PC-9 (cell line): ENCODE measurements at places on chromosomes 2 and 18.

- DNase-seq = no peak
Observed at GRCh38 chr2:151669585-151670081, 64.6 kb downstream of the NEB start.

DNA sequence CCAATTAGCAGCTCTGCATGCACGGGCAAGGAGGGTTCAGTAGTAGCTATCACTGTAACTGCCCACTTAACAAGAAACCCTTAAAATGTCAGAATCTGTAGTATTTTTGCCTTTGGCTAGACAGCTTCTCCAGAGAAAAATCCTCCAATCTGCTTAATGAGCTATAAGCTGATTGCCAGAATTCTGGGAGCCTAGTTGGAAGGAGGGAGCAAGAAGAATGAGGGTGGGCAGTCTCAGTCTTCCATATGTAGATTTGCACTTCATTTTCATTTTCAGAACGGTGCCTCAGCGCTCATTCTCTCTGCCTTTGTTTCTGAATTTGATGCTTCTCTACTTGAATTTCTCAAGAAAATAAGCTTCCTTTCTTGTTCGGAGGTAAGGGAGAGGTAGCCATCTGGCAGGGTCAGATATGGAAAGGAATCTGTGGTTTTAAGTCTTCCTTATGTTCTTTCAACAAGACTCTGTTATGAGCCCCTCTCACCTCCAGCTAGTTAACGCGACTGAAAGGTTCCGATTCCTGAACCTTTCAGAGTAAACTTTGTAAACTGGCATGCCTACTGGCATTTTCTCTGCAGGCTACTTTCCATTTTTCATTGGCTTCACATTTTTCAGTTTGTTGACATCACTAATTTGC is 53.5 kb downstream of the HNRNPLL start:
- DNase-seq = no peak

DNA sequence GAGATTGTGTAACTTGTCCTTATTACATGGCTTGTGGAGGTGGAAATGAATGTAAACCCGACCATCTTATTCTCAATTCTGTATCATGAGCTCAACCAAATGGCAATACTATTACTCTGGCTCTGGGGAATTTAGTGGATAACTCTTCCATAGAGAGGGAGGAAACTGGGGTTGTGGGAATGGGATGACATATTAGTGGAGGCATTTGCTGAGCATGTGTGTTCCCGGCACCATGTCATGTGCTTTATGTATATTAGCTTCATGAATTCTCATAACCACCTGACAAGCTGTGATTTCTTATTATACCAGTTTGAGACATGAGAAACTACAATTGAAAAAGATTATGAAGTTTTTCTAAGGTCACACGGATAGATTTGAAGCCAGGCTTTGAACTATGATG is 112.8 kb upstream of the TMEFF2 start:
- DNase-seq = no peak

GRCh38 chr2:117851969-117852368 is 37.5 kb downstream of the DDX18 start:
- no peak for DNase-seq

GRCh38 chr18:28175930-28176697 is 816 bp downstream of the CDH2 start:
- DNase-seq = no peak

DNA sequence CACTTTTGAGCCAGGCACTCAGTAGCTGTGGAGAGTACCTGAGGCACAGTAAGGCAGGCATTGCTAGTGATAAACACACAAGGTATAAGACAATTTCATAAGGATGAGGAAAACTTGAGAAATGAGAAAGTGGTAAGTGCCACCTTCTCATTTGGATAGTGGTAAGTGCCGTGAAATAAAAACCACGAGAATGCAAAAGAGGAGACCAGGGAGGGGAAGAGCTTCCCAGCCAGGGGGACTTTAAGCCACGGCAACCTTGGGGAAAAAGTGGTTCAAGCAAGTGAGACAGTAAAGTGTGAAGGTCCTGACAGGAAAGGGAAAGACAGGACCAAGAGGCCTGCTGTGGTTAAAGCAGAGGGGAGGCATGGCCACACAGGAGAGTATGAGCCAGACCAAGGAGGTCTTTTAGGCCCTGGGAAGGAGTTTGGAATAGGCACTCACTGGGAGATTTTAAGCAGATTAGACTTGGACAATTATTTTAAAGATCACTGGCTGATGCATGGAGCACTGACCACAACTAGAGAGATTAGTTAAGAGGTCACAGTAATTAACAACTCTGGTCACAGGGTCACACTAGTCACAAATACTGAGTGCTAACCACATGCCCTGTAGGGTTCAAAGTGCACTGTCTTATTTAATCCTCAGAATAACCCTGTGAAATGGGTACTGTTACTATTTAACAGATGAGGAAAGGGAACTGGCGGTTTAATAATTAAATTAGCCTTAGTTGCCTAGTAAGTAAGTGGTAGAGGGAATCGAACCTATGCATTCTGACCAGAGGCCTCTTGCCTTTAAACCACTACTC is 50.1 kb downstream of the THOC1 start:
- no peak for DNase-seq

DNA sequence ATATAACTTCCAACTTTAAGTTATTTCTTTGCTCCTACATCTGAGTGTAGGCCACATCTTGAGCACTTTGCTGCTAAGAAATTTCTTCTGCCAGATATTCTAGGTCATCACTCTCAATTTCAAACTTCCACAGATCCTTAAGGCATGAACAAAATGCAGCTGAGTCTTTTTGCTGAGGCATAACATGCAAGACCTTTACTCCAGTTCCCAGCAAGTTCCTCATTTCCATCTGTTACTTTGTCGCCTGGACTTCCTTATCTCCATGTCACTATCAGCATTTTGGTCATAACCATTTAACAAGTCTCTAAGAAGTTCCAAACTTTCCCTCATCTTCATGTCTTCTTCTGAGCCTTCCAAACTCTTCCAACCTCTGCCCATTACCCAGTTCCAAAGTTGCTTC is 1077.3 kb upstream of the TMEFF2 start:
- DNase-seq = no peak

GRCh38 chr2:671787-672605 is 5.2 kb downstream of the TMEM18 start:
- no peak for DNase-seq

GRCh38 chr2:163794635-163795034 is 58.8 kb upstream of the FIGN start:
- no peak for DNase-seq

DNA sequence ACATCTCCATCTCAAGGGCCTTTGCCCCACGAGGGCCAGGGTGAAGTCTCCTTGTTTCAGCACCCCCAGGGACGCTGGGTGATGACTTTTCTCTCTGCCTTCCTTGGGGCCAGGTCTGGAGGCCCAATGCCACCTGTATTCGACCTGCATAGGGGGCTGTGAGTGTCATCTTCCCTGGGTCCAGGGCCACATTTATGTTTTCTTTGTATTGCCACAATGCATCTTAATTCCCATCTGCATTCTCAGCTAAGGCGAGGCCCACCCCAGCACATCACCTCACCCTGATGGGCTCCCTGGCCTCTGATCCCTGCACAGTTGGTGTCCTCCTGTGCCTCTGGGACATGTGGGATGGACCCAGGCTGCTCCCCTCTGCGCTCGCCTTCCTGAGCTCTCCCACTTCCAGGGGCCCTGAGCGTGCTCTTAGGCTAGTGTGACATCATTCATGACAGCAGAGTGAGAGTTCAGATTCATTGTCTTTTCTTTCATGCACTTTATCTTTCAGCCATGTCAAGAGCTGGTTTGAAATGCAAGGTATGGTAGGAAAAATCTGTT is 122.0 kb upstream of the COPS8 start:
- DNase-seq = no peak

DNA sequence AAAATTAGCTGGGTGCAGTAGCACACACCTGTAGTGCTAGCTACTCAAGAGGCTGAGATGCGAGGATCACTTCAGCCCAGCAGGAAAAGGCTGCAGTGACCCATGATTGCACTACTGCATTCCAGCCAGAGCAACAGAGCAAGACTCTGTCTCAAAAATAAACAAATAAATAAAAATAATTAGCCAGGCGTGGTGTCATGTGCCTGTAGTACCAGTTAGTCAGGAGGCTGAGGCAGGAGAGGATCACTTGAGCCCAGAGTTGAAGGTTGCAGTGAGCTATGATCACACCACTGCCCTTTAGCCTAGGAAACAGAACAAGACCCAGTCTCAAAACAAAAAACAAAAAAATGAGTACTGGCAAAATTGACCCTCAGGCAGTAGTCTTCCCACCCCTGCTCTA is 61.9 kb upstream of the PPP1CB start:
- peak; percentile 57 for DNase-seq

GRCh38 chr18:10977042-10977441 is 172.3 kb downstream of the PIEZO2 start:
- no peak for DNase-seq

DNA sequence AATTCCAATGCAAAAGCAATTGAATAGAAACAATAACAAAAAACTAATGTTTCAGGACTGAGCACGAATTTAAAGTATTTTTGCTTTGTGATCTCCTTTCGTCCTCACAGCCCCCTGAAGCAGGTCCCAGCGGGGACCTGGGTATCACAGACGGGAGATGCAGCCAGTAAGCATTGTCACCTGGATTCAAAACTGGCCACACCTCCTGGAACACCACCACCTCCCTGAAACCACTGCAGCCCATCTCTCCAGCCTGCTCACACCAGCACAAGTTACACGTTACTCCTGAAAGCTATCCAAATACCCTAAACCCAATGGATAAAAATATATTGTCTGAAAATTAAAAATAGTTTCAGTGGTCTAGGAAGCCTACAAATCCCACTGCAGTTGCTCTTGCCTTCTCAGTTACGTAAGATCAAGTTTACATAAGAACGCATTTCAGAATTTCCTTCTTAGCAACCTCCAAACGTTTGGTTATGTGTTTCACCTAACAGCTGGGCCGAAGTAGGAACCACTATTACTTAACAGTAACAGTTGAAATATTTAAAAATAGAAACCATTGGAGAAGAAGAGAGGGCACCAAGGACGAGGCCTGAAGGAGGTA is 178.0 kb downstream of the HDAC4 start:
- DNase-seq = no peak

- DNase-seq = no peak
Observed at GRCh38 chr18:31146809-31147208, 15.8 kb downstream of the DSC1 start.

GRCh38 chr2:28697602-28698149 is 54.0 kb upstream of the PPP1CB start:
- no peak for DNase-seq

- DNase-seq = no peak
Observed at GRCh38 chr2:16184945-16185660, 244.8 kb downstream of the MYCN start.
